ENCODE measurements at places on chromosomes 7 and 10. TPM values are rescaled to one million over a fixed set of nuclear protein-coding genes. Genes with fewer than 3 reads are reported as not detected.

Gene ENTPD1
- 110 TPM for total RNA-seq

Gene PDE6C
- not detected for total RNA-seq

Gene DLG5
- total RNA-seq, result 70.6 TPM

Gene PRR15
- 1.1 TPM for total RNA-seq

Gene SEMA3D
- total RNA-seq, result 30.8 TPM

DNA sequence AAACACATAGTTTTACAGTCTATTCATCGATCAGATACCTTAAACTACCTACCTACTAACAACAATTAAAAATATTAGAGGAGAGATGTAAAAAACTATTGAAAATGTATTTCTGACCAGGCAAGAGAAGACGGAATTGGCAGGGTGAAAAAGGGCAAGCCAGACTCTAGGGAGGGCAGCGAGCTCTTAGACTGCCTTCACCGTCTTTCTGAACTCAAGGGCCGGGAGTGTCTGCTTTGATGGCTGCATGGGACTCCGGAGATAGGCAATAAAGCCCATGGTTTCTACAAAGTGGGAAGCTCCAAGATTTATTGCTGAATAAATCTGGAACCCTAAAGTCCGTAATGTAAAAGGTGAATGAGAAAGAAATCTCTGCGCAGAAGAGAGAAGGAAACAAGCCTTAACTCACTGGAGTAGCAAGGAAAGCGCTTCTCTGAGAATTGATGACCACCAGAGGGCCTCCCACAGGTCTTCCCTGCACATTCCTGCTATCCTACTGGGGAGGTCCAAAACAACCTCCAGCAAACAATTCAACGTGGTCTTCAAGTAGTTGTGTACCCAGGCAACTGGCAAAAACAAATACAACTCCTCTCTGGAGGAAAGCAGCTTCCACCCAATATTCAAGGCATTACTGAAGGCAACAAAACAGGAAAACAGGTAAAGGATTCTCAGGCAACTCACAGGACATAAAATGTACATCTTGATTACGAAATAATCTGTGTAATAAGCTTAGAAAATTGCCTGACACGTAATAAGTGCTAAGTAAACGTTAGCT is 181.3 kb downstream of the SDK1 start:
- H3K36me3 ChIP-seq, result no peaks in the 10 kb centered on the region
- H3K27me3 ChIP-seq, result no peaks in the 10 kb centered on the region
- no peaks in the 10 kb centered on the region for H3K4me1 ChIP-seq
- DNase-seq, result no peak

- DNase-seq, result no peak
- no peaks in the 10 kb centered on the region for H3K4me1 ChIP-seq
- H3K4me3 ChIP-seq, result no peak overlapping the region
- peaks cover 3% of the 10 kb centered on the region for H3K36me3 ChIP-seq
Observed at GRCh38 chr10:274866-275265, 139.6 kb downstream of the ZMYND11 start.

GRCh38 chr7:31307972-31308371 is 32.6 kb downstream of the NEUROD6 start:
- no peaks in the 10 kb centered on the region for H3K27me3 ChIP-seq
- DNase-seq, result no peak

GRCh38 chr10:72483471-72483870 is 128.8 kb upstream of the DNAJB12 start:
- no peaks in the 10 kb centered on the region for H3K36me3 ChIP-seq
- no peak for DNase-seq
- no peaks in the 10 kb centered on the region for H3K27me3 ChIP-seq
- H3K27ac ChIP-seq, result no peak overlapping the region

DNA sequence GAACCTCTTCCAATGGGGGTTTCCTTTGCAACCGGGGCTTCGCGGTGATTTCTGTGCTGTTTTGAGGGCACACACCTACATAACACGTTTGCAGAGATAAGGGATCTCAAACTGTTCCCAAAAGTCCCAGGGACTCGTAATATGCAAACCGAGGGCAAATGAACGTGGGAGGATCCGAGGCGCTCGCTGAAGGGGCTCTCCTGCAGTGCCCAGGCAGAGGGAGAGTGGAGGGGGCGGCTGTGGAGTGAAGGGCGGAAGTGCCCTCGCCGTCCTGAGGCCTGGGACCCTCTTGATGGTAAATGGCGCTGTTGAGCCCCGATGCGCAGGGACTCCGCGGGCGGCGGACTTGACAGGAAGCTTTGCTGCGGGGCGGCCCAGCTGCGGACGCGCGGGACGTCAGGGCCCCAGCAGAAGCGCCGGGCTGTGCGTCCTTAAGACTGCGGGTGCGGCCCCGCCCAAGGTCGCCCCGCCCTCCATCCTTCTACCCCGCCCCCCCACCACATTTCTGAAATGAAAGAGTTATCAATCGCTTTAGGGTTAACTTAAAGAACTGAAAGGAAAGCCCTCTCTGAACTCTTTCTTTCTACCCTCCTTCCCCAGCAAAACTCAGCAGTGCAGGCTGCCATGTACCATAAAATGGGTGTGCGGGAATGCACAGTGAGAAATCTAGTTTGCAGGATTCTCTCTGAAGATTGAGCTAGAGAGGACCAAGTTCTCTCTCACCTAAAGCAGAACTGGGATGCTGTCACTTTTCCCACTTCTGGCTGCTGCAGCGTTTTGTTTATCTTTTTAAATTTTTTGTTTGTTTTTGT is 151.8 kb upstream of the YAE1 start:
- H3K4me1 ChIP-seq, result no peaks in the 10 kb centered on the region
- H3K27me3 ChIP-seq, result no peaks in the 10 kb centered on the region
- H3K36me3 ChIP-seq, result no peaks in the 10 kb centered on the region

DNA sequence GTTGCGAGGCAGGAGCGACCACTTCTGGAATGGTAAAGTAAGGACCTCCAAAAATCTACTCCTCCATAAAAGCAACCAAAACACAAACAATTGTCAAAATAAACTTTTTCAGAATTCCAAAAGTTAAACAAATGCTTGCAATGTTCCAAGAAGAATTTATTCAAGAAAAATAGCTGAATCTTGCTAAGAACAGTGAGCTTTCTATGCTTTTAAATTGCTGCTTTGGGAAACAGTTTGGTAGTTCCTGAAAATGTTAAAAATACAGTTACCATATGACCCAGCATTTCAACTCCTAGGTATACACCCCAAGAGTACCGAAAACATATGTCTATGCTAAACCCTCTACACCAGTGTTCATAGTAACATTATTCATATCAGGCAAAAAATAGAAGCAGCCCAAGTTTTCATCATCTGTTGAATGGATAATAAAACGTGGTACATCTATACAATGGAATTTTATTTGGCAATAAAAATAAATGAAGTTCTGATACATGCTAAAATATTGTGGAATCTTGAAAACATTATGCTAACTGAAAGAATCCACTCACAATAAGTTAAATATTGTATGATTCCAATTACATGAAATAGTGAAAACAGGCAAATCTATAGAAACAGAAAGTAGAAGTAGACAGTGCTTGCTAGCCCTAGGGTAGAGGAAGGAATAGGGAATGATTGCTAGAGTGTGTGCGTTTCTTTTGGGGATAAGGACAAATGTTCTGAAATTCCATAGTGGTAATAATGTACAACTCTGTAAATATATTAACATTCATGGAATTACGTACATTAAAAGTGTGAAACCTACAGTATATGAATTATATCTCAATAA is 57.0 kb downstream of the LRRN3 start:
- no peak overlapping the region for H3K4me3 ChIP-seq
- no peaks in the 10 kb centered on the region for H3K36me3 ChIP-seq
- H3K4me1 ChIP-seq, result no peaks in the 10 kb centered on the region
- H3K27ac ChIP-seq, result no peak overlapping the region
- DNase-seq, result no peak
- H3K27me3 ChIP-seq, result no peaks in the 10 kb centered on the region

DNA sequence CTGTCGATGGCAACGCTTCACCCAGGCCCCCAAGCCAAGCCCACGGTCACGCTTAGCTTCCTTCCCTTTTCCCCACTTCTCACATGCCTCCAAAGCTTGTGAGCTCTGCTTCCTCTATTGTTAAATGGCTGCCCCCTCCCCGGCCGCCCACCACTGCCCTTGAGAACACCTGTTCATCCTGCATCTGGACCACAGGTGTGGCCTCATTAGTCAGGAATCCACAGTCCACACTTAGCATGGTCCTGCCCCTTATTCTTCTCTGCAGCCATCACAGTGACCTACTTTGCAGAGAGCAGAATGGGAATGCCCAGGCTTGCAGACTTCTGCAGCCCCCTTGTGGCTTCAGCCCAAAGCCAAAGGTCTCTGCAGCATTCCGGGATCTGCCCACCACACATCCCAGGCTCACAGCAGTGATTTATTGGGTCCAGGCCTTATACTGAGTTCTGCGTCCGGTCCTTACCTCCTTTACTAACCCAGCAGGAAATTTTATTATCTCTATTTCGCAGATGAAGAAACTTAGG is 66.9 kb downstream of the PTPRE start:
- H3K4me3 ChIP-seq, result no peak overlapping the region
- H3K4me1 ChIP-seq, result no peaks in the 10 kb centered on the region
- H3K36me3 ChIP-seq, result no peaks in the 10 kb centered on the region
